ENCODE measurements at places on chromosomes 5 and 9.

- no peak for DNase-seq
Measured at GRCh38 chr5:65796751-65797316, 74.8 kb downstream of the NLN start.

DNA sequence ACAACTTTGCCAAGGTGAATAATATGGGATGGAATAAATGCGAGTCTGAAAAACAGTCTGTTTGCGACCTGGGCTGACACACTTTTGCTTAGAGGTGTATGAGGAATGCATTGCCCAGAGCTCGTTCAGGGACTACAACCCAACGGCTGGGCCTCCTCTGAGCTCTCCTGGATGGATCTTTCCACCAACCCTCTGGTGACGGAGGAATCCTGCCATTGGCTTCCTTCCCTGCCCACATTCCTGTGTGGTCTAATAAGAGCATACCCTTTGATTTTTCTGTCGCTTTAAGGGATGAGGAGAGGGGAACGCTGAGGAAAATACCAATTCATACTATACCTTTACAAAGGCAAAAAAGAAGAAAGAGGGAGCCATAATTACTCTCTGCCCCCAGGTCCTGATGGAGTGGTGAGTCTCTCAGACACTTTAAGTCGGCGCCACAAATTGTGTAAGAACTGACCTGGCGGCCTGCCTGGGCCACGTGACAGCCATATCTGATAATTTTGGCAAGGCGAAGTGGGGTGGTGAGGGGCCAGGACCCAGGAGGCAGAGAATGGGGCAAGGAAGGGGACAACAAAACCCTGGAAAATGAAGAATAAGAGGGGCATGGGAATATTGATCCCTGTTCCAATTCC is 265.2 kb upstream of the MSX2 start:
- DNase-seq = no peak

GRCh38 chr5:106097340-106097739 is 1573.4 kb downstream of the EFNA5 start:
- no peak for DNase-seq

GRCh38 chr9:121253162-121253561 is 14.8 kb upstream of the GSN start:
- no peak for DNase-seq

DNA sequence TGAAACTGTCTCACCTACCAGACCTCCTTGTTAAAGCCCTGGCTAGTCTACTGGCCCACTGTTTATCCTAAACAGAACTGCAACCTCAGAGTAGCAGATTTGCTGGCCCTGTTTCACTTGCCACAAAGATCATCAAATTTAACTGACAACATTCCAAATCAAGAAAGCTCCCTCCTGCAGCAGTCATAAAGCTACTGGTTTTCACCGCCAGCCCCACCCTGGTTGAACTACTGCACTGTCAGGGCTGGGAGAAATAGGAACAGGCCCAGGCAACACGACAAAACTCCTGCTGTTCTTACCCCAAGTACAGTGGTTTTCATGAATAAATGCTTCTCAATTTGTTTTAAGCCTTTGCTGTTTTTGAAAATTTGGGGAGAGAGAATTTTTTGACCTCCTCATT is 63.0 kb downstream of the NR6A1 start:
- DNase-seq = no peak

DNA sequence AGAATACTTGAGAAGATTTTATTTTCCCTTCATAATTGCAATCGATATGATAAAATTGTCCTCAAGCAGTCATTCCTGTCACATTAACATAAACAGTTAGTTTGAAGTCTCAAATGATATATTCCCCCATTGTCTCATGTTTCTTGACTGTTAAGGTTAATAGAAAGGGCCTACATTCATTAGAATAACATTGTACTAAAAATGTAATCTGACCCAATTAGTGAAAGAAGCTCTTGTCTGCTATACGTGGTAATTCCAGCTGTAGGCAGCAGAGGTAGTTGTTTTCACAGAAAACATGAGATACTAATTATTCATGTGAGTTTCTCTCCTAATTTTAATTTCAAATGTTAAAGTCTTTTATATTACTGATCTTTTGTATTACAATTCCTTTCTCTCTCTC is 25.9 kb upstream of the AP3B1 start:
- no peak for DNase-seq

DNA sequence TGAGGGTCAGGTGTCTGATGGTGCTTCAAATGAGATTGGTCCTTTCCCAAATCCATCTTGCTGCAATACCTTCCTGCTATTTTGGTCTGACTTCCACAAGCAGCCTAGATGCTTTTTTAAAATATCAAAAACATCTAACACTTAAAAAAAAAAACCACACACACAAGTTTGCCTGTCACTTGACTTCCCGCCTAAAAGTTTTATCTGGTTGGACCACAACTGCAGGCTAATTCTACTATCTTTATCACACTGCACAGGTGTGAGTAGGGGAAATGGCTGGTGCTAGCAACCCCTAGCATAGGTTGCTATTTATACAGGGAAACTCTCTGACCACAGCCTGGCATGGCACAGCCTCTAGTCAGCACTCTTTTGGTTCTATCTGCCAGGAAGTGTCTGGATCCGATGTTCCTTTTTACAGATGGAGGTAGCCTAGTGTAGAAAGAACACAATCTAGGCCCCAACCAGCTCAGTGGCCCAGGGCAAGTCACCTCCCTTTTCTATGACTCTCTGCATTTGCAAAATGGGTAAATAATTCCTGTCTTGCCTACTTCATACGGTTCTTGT is at the start of gene HEMGN:
TSS of gene HEMGN (minus strand) at position 92 of the 564 bp plus-strand sequence. CDS start at position 56, 36 bp downstream.
- no peak for DNase-seq

DNA sequence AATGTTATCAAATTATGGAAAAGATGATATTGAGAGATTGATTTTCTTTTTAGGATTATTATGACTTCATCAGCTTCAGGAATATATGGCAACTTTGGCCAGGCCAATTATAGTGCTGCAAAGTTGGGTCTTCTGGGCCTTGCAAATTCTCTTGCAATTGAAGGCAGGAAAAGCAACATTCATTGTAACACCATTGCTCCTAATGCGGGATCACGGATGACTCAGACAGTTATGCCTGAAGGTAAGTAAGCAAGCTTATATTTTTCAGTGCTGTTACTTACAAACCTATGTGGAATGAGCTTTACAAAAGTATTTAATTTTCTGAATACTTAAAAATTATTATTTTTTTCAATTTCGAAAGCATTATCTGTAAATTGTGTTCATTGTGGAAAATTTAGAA is 26.5 kb downstream of the HSD17B4 start:
- no peak for DNase-seq

- no peak for DNase-seq
Measured at GRCh38 chr5:91315701-91316100, 67.4 kb downstream of the ARRDC3 start.

DNA sequence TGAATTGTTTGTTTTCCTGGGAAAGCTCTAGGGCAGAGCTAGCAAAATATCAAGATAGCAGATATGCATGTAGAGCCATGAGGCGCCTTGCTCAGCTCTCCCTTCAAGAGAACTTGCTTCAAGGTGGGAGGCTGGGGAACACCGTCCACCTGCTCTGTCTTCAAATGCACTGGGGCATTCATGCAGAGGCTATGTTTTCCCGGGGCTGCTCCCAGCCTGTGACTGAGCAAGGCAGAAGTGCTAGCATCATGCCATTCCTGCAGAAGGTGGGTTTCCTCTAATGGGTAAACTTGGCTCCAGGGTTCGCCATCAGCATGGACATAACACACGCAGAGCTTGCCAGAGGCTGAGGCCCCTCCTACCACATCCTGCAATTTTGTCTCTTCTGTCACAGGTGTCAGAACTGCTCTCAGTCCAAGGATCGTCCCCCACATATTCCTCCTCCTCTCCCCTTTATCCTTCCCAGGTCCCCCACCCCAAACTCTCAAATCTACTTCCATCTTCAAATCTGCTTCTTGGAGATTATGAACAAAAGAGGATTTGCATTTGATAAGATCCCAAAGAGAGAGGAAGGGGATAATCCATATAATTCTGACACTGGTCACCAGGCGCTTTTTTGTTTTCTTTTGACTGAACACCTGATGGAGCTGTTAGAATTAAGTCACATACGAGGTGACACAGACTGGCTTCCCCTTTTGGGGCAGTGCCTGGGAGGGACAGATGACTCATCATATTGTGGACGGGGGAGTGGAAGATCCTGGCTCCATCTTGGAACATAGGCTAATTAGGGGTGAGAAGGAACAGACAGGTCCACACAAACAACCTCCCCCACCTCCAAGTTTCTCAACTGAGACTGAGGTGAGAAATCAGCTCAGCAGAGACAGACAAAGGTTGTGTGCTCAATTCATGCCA is 85.0 kb upstream of the TAF11L2 start:
- no peak for DNase-seq

GRCh38 chr5:140310434-140310833 is 7.5 kb upstream of the PFDN1 start:
- no peak for DNase-seq

- no peak for DNase-seq
Measured at GRCh38 chr5:96157077-96157780, 195.6 kb upstream of the ELL2 start.

DNA sequence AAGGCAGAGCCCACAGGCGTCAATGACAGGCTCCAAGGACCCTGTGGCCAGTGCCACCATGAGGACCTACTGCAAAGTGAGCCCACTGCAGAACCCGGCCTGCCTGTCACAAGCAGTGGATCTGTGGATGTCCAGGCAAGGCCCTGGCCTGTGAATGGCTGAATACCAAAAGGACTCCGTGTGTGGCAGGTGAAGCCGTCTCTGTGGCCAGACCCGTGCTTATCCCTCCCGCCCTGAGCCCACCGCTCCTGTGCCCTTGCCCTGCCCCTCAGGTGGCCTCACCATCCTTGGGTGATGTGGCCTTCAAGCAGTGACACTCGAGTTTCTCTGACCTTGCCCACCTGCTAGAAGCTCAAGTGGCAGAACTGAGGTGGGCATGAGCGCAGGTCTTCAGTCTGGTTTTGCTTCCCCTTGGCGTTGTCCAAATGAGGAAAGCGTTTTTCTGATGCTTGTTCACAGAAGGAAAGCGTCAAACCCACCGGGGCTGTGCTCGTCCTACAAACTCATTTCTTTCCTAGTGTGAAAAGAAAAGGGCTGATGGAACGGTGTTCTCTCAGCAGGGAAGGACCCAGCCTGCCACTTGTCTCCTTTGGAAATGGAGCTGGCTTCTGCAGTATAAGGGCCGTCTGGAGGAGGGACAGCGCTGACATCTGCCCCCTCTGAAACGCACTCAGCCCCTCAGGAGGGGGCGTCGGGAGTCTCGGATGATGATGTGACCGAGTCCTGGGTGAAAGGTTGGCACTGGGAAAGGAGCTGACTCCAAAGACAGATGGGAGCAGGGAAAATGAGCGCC is 377.7 kb upstream of the IRX4 start:
- no peak for DNase-seq

- no peak for DNase-seq
Measured at GRCh38 chr9:137130176-137130755, 8.7 kb upstream of the GRIN1 start.

- no peak for DNase-seq
Measured at GRCh38 chr9:80794197-80794596, 895.1 kb downstream of the TLE1 start.

DNA sequence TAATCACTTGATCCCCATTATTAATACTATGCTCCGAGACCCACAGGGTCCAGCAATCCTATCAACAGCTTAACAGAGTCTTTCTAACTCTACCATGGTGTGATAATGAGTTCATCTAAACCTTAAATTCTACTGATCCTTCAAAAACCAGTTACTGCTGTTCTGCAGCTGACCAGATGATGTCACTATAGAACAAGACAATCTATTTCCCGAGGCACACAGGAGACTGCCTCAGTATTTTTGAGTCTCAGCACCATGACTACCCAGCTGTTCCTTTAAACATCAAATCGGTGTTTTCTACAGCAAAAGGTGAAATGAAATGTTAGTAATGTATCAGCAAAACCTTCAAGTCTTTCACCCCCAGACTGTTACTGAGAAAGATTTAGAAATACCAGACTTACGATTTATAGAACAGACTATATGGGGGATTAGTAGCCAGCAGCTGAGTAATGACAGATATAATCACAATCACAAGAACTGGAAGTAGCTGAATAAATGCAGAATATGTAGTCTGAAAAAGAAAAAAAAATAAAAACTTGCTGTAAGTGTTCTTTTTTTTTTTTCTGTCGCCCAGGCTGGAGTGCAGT is 16.9 kb downstream of the DNAJC18 start:
- no peak for DNase-seq

- no peak for DNase-seq
Measured at GRCh38 chr5:146399481-146399880, 47.7 kb upstream of the TCERG1 start.

DNA sequence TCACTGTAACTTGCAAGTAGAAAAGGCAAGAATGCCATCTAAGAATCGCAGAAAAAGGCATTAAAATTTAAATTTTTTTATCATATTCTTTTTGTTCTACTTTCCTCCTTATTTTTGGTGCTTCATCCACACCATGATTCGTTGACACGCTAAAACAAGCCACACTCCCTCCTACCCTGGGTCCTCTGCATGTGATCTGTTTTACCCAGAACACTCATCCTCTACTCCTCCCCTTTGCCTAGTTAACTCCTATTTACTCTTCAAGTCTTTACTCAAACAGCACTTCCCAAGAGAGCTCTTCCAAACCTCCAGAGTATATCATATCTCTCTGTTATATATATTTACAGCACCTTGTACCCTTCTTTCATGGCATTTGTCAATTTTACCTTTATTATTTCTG is 61.4 kb upstream of the SRP19 start:
- DNase-seq = no peak

- DNase-seq = no peak
Measured at GRCh38 chr9:5626727-5627634, 1.9 kb upstream of the RIC1 start.

GRCh38 chr5:123035360-123035917 is 1.1 kb downstream of the PPIC start:
- no peak for DNase-seq

GRCh38 chr5:36017004-36017403 is 25.8 kb upstream of the UGT3A1 start:
- DNase-seq = no peak

Measured in retinal pigment epithelial cell (primary cell).